ENCODE measurements at places on chromosomes 2 and 18.

DNA sequence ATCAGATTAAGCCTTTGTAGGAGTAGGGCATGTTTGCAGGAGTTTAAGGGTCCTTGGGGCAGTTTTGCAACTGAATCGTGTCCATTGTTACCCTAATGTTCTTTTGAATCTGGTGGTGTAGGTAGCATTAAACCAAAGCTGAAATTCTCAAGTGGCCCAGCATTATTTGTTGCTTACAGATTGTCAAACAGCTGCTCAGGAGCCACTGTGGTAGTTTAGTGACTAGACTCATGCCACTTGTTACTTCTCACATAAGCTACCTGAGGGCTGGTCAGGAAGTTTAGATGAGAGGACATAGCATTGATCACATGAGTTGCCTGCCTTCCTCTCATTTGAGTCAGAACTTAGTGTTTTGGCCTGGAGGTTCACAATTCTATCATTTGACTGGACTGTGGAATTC, 157.6 kb downstream of the HAUS1 start:
- no peak for DNase-seq

GRCh38 chr18:76620321-76621170, 125.5 kb upstream of the ZNF516 start:
- no peak for DNase-seq

- DNase-seq = no peak
Measured at GRCh38 chr2:82675186-82675585, 1783.9 kb downstream of the SUCLG1 start.

DNA sequence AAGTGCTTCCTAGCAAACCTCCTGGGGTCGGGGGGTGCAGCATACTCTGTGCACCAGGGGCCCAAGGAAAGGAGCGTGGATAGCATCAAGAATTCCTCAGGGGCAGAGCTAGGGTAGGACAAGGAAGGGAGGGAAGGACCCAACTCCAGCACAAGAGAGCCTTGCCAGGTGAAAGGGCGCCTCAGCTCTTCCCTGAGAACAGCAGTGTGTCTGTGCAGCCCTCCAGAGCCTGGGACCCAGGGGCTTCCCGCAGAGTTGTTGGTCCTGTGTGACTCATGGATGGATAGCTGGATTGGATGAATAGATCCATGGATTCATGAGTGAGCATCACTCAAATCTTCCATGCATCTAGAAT, 175.4 kb downstream of the SMAD2 start:
- no peak for DNase-seq

GRCh38 chr18:2518473-2518872, 52.8 kb downstream of the METTL4 start:
- no peak for DNase-seq

GRCh38 chr2:220157312-220157711, 529.9 kb downstream of the SLC4A3 start:
- no peak for DNase-seq

GRCh38 chr18:72201032-72201431, 343.1 kb downstream of the CBLN2 start:
- DNase-seq = no peak

DNA sequence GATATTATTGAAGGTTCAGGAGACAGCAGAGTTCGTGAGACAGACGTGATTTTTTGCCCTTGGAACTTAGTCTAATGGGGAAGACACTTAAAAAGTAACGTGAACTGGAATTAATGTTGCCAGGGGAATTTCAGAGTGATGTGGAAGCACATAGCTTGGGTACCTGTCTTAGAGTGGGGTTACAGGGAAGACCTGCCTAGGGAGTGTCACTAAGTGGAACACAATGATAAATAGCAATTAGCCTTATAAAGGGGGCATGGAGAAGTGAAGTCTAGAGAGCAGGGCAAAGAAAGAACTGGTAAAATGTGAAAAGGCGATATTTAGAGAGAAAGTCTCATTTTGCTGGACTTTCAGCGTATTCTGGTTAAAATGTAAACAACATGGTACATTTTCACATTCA, 306.0 kb upstream of the TCF4 start:
- no peak for DNase-seq

DNA sequence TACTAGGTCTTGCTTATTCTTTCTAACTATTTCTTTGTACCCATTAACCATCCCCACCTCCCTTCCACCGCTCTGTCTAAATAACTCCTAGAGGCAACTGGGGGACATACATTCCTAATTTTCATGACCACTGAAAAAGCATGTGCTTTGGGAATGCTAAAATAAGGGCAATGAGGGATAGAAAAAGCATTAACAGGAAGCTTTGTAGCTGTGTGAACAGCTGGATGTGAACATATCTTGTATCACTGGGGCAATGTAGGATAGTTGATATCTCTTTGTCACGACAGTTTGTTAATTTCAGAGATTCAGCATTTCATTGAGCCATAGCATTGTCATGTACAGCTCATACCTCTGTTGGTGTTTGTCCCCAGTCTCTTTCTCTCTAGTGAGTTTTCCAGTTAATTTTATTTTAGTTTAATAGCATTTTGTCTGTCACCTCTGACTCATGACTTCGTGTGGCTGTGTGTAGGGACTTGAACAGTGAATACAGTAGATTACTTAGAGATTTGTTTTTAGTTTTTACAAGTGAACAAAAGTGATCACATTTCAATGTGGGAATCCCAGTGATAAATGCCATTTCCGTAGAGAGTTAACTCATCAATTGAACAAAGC, 230.3 kb upstream of the NRP2 start:
- DNase-seq = no peak

GRCh38 chr2:191935247-191935646, 88.4 kb upstream of the CAVIN2 start:
- no peak for DNase-seq

DNA sequence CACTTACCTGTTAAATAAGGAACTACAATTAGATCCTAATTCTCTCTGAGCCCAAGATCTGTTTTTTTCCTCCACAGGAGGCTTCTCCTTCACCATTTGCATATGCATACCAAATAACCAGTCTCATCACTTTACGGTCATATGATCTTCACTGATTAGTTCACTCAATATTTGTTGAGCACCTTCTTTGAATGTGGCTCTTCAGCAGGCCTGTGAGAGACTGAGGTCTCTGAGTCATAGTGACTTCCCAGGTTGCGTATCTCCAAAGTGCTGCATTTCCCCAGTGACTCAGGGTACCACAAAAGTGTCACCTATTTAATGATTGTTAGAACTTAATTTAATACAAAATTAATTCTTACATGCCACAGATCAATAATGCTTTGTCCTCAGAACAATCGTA, 108.8 kb upstream of the TRIB2 start:
- no peak for DNase-seq

DNA sequence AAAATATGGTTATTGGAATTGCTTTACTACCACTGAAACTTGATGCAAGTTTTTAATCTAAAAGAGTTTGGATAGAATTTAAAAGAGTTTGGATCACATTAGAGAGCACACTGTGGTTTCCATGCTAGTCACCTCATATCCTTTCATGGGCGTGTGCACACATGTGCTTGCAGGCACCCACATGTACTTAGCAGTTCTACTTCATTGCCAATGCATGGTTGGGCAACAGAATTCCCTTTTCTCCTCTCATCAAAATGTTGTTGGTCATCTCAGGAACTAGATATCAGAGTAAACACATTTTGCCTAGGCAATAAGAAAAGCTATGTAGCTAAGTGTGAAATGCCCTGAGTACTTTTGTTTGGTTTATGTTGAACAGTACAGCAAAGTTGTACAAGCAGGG, 254.1 kb upstream of the RASGRP3 start:
- no peak for DNase-seq

GRCh38 chr2:222982010-222982908, 69.7 kb upstream of the KCNE4 start:
- peak; percentile 12 for DNase-seq

GRCh38 chr2:149625671-149626070, 38.1 kb upstream of the MMADHC start:
- DNase-seq = no peak

DNA sequence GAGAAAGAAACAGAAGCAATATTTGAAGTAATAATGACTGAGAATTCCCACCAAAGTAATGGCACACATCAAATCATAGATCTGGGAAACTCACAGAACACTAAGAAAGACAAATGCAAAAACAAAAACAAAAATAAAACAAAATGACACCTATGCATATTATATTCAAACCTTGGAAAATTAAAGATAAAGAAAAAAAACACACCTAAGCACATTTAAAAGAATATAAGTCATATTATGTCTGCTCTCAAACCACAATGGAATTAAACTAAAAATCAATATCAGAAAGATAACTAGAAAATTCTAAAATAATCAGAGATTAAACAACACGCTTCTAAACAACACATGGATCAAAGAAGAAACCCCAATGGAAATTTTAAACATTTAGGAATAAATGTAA, 59.7 kb upstream of the GALNT5 start:
- DNase-seq = no peak

DNA sequence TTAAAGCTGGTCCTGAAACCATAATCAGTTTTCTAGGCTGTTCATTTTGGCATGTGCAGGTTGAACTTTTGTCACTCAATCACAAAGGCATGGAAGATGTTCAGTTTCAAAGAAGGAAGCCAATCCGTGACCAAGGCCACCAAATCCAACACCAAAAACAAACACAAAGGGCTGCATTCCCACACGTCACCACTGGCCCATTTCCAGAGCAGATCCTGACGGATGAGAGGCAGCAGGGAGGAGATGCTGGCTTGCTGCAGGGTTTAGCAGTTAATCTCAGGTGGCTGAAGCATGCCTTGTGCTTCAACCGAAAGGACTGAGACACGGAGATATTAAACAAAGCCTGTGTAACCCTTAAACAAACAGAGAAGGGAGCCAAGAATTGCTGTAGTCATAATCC, 191.9 kb upstream of the CTAGE1 start:
- DNase-seq = no peak

GRCh38 chr2:10477443-10478297, 29.5 kb upstream of the ODC1 start:
- DNase-seq = no peak

- no peak for DNase-seq
Measured at GRCh38 chr2:109139865-109140396, 10.9 kb downstream of the SH3RF3 start.

Measured in NCI-H2081 treated with DMSO at 0.1 percent for 48 hours (cell line).